ENCODE measurements at places on chromosomes 13 and 19.

- no peak for DNase-seq
Measured at GRCh38 chr13:73943965-73944233, 190.3 kb downstream of the KLF12 start.

GRCh38 chr19:48239582-48240141 lies 16.1 kb downstream of the CARD8 start:
- no peak for DNase-seq

DNA sequence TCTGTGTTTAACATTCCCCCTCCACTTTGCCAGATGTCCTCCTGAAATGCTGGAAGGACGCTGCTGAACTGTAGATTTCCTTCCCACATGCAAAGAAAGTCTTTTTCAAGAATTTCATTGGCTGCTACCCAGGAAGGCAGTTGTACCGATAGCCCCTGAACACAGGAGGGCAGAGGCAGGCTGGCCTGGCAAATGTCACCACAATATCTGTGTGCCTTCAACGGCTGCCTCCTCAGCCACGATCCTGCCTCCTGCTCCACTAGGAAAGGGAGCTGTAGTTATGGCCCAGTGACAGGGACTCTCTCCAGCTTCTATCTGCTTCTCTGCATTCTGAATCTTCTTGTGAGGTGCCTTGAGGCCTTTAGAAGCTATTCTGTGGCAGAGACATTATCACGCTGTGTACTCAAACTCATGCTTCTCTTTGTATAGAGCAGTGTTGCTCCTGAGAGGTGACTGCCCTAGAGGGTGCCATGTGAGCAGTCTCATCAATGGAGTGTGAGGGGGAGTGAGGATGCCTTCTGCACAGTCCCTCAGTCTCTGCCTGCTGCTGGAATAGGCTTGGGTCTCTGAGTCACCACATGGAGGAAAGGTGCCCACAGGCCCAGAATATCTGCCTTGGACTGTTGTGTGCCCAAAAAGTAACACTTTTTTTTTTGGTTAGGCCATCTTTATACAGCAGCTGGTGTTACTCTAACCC lies 279.8 kb downstream of the DNAJC15 start:
- no peak for DNase-seq

DNA sequence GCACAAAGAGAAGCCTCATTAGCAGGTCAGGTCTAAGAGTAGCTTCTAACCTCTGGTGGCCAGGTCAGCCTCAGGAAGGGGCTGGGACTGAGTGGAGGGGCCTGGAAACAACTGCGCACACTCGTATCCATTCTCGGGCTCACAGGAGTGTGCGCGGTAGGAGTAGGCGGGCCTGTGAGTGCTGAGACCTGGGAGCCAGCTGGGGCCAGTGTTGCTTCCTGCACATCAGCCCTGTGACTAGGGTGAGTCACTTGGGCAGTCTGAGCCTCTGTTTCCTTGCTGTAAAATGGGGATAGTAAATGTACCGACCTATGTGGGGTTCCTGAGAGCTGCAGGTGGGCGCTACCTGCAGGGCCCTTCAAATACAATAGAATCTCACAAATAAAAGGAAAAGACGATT lies 26.9 kb downstream of the SIN3B start:
- no peak for DNase-seq

- DNase-seq, result no peak
Measured at GRCh38 chr13:112532837-112533745, 54.9 kb downstream of the TUBGCP3 start.

GRCh38 chr13:84684048-84684662 lies 801.9 kb upstream of the SLITRK1 start:
- DNase-seq, result no peak

DNA sequence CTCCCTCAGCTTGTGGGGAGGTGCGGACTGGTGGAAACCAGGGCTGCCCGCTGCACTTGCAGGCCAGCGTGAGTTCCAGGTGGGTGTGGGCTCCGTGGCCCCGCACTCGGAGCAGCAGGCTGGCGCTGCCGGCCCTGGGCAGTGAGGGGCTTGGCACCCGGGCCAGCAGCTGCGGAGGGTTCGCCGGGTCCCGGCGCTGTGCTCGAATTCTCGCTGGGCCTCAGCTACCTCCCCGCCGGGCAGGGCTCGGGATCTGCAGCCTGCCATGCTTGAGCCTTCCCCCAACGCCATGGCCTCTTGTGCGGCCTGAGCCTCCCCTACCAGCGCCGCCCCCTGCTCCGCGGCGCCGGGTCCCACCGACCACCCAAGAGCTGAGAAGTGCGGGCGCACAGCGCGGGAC lies 71.6 kb upstream of the ADGRL1 start:
- DNase-seq, result no peak

GRCh38 chr19:51227966-51228365 lies 3.1 kb downstream of the CD33 start:
- DNase-seq, result no peak

DNA sequence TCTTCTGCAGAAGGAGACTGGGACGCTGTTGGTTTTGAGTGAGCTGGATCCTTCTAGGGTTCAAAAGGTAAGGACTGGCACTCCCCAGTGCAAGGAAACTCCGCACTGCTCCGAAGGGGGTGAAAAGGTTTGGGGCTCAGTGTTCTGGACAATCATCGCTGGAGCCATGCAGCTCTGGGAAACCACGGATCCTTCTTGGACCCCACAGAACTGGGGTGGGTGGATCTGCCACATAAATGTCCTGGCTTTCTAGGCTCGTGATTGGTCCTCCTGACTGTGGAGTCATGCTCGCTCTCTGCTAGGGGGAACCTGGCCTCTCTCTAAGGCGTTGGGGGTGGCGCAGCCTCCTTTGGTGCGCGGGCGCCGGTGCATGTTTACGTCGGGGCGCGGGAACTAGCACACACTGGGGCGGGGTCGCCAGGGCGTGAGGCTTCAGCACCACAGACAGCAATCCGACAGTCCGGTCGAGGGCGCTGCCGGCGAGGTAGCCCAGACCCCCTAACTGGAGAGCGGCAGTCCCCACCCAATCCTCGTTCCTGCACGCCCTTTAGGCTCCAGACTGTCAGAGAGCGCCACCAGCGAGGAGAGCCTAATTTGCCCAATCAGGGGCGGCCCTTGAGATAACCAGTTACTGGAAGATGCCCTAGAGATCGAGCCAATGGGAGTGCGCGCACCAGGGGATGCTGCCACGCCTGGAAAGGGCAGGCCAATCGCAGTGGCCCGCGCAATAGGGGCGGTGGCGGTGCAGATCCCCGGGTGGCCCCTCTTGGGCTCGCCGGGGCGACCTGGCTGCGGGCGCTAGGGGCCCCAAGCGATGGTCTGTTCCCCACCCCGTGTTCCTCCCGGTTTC lies 913 bp upstream of the ELAVL3 start:
- peak; percentile 36 for DNase-seq

GRCh38 chr13:27137759-27138158 lies 33.9 kb downstream of the USP12 start:
- DNase-seq, result no peak

DNA sequence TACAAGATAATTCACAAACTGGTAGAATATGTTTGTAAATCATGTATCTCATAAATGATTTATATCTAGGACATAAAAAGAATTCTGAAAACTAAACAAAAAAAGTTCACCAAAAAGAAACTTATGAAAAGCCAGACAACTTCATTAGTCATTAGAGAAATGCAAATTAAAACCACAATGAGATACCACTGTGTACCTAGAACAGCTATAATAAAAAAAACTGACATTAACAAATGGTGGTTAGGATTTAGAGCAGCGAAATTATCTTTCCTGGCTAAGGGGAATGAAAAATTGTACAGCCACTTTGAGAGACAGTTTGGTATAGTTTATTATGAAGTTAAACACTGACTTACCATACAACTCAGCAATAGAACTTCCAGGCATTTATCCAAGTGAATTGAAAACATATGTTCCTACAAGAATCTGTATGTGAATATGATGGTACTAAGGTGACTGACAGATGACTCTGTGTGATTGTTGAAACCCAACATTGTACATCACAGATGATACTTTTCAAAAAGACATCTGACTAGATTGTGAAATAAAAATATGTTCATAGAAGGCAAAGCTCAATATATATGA lies 41.8 kb downstream of the UGGT2 start:
- no peak for DNase-seq

DNA sequence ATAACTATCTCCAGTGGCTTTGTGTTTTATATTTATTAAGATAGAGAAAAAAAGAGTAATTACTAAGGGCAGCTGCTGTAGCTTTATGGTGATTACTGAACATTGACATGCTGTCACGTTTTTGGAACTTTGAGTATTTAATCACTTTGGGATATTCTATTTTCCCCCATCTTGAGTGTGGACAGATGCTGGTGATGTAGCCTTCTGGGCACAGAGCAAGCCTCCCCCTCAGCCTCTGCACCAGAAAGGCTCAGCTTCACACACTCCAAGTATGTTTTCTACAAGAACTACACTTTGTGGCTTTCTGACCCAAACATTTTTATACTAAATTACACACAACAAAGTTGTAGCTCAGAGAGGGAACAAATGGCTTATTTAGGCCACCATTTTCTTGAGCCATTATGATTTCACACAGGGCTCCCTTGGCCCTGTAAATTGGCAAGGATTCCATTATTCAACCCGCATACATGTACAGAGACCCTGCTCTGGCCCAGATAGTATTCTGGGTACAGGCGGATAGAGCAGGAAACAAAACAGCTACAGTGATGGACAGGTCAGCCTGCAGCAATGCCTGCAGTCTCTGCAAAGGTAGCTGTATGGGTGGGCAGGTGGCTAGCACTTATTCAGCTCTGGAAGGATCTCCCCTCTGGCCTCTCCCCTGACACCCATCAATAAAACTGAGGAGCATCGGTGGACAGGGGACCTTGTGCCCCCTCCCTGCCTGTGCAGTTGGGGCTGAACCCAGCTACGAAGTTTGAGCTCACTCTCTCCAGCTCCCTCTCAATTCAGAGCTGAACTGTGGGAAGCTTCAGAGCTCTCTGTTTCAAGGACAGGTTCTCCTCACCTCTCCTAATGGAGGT lies 1.3 kb downstream of the ALOX5AP start:
- DNase-seq, result no peak

DNA sequence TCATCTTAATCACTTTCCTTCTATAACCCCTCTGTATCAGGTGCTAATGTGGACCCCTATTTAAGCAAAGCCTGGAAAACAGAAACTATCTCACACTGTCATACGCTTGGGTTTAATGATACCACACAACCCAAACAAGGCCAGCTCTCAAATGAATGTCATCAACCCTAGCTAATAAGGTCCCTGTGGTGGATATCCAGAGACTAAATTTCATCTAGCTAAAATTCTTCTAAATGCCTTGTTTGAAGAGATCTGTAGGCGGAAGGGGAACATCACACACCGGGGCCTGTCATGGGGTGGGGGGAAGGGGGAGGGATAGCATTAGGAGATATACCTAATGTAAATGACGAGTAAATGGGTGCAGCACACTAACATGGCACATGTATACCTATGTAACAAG lies 95.5 kb downstream of the FOXO1 start:
- DNase-seq, result no peak

DNA sequence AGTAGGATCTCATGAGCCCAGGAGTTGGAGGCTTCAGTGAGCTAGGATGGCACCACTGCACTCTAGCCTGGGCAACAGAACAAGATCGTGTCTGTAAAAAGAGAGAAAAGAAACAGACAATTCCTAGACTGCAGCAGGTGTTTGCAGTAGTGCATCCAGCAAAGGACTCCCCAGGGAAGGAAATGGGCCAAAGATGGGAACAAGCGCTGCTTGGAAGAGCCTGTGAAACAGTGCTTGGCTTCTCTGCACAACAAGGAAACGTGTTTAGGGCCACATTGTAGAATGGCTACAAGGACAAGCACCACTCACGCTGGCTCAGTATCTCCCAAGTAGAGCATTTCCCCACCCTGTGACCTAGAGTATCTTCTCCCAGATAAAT lies 35.5 kb upstream of the LDLR start:
- no peak for DNase-seq

All from GOT3 (cell line).